Osteoblast (primary cell): ENCODE measurements at places on chromosomes 4 and X.

- DNase-seq: no peak
Measured at GRCh38 chrX:102723456-102723855, 2.9 kb downstream of the GPRASP3 start.

GRCh38 chrX:85004255-85004654 lies 578 bp downstream of the APOOL start:
- no peak for DNase-seq

GRCh38 chr4:173426064-173426463 lies 27.1 kb upstream of the SCRG1 start:
- DNase-seq: no peak

DNA sequence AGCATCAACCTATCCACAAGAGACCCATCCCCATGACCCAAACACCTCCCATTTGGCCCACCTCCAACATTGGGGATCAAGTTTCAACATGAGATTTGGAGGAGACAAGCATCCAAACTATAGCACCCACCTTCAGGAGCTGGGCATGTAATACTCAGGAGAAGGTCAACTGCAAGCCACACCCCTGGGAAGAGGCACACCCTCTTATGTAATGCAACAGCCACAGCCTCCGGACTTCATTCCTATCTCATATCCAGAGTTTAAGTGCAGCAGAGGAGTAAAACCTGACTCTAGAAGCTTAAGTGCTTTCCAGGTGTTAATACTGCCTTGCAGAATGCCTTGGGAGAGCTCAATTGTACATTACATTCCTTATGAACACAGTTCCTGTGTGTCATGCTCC lies 197.4 kb downstream of the PTTG2 start:
- no peak for DNase-seq

DNA sequence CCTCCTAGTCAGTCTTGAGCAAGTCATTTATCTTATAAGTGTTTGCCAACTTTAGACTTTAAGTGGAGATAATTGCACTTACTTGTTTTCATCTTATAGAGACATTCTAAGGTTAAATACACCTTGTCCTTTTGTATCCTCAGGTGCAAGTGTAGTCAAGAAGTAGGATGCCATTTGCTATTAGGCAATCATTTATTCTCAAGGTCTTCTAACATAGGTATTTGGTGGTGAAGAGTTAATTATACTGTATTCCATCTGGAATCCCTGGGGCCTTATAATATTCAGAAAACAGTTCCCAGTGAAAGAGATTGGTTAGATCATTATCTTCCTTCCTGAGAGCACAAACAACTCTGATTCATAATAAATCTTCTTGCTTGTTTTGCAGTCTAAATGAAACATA lies 23.7 kb downstream of the SULT1E1 start:
- DNase-seq: no peak

- no peak for DNase-seq
Measured at GRCh38 chrX:13985697-13986435, 43.8 kb downstream of the GEMIN8 start.

DNA sequence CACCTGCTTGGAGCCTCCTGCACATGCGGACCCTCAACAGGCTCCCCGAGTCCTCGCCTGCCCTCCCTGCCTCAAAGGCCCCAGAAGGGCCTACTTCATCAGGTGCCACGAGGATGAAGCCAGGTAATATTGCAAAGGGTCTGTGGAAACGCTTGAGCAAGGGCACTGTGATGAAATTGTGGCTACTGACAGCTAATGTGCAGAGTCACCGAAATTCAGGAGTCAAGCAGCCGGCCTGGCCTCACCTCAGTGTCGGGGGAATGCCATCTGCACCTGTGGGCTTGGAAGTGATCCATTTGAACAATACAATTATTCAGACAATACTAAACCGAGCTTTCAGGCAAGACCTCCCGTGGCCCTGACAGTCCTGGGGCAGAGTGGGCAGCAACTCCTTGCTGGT lies 3.1 kb upstream of the FGFR3 start:
- DNase-seq: no peak

- no peak for DNase-seq
Measured at GRCh38 chr4:184246426-184246825, 28.8 kb upstream of the ENPP6 start.

DNA sequence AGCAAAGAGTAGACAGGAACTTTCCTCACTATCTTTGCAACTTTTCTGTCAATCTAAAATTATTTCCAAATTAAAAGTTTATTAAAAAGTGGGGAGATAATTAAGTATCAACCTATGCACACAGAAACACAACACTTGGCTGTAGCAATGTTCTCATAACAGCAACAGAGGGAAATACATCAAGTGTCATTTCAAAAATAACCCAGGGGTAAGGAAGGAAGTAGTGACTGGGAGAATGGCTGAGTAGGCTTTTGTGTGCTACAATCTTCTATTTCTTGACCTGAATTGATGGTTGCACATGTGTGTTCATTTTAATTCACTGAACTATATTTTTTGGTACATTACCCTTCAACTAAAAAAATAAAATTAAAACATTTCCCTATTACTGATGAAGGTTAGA lies 67.5 kb downstream of the ABCG2 start:
- DNase-seq: no peak

GRCh38 chrX:82658492-82658891 lies 849.6 kb upstream of the POU3F4 start:
- DNase-seq: no peak

- DNase-seq: no peak
Measured at GRCh38 chr4:10697086-10697485, 12.5 kb upstream of the CLNK start.

DNA sequence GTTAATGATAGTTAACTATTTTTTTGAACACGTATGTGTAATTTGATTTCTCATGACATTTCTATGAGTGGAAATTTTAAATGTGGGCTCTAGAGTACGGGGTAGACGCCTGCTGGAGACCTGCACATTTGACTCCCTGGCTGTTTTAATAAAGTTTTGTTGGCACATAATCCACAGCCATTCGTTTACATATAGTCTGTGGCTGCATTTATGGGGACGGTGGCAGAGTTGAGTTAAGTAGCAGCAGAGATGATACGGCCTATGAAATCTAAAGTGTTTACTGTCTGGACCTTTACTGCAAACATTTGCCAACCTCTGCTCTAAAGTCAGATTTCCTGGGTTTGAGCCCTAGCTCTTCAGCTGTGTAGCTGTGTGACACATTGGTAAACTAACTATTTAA lies 118.8 kb downstream of the CHRNA9 start:
- no peak for DNase-seq

GRCh38 chr4:128517096-128517738 lies 229.6 kb upstream of the PGRMC2 start:
- DNase-seq: no peak
